ENCODE measurements at places on chromosomes 4 and X. TPM values are rescaled to one million over a fixed set of nuclear protein-coding genes. Genes with fewer than 3 reads are reported as not detected.

- peak overlapping the region; percentile 99 for H3K27ac ChIP-seq
- peaks cover 15% of the 10 kb centered on the region for H3K27me3 ChIP-seq
- H3K4me3 ChIP-seq: peak overlapping the region; percentile 95
- no peaks in the 10 kb centered on the region for H3K36me3 ChIP-seq
Measured at GRCh38 chrX:43654431-43655150, 1.5 kb upstream of the MAOA start.

DNA sequence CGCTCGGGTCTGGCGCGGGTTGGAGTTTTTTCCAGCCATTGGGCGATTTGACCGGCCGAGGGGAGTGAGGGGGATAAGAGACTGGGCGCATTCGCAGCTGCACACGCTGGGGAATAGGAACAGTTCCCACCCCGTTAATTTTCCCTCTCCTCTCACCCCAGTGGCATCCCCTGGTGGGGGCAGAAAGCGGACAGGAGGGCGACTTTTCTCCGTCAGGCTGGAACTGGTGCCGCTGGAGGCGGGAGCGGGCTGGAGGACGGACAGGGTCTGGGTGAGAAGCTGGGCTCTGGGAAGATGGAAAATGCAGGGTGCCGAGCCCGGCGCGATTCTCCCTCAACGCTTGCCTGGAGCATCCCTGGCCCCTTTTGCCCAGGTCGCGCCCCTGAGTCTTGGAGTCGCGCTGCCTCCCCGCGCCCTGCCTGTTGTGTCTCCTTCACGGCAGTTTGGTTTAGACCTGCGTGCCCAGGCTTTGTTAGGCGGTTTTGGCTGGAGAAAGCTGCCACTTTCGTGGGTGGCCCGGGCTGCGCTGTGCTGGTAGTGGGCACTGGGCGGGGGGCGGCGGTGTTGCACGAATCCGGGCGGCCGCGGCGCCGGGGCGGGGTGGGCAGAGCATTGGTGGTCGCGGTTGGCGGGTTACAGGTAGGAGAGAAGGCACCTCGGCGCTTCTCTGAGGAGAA, 2.0 kb downstream of the ADGRL3 start:
- H3K27me3 ChIP-seq: peaks cover 49% of the 10 kb centered on the region
- peaks cover 7% of the 10 kb centered on the region for H3K36me3 ChIP-seq
- H3K27ac ChIP-seq: no peak overlapping the region
- H3K4me1 ChIP-seq: no peaks in the 10 kb centered on the region

STPG2 gene
- total RNA-seq: not detected

FREM3 gene
- total RNA-seq: not detected

- H3K4me3 ChIP-seq: peak overlapping the region; percentile 86
- peaks cover 63% of the 10 kb centered on the region for H3K27me3 ChIP-seq
- H3K27ac ChIP-seq: no peak overlapping the region
- DNase-seq: no peak
Measured at GRCh38 chr4:89837993-89838390, 1.0 kb upstream of the SNCA start.

SPANXB1 gene
- not detected for total RNA-seq

GRCh38 chr4:26055855-26056254, 141.8 kb downstream of the SMIM20 start:
- H3K4me1 ChIP-seq: peaks cover 35% of the 10 kb centered on the region
- H3K27ac ChIP-seq: no peak overlapping the region
- H3K36me3 ChIP-seq: peaks cover 7% of the 10 kb centered on the region
- peaks cover 31% of the 10 kb centered on the region for H3K27me3 ChIP-seq
- DNase-seq: no peak
- H3K4me3 ChIP-seq: no peak overlapping the region

DNA sequence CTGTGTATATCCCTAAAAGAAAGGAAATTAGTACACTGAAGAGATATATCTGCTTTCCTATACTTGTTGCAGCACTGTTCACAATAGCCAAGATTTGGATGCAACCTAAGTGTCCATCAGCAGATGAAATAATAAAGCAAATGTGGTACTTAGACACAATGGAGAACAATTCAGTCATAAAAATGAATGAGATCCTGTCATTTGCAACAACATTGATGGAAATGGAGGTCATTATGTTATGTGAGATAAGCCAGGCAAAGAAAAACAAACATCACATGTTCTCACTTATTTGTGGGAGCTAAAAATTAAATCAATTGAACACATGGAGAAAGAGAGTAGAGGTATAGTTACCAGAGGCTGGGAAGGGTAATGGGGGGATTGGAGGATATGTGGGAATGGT, 611.9 kb downstream of the STPG2 start:
- no peaks in the 10 kb centered on the region for H3K27me3 ChIP-seq
- H3K27ac ChIP-seq: no peak overlapping the region
- DNase-seq: no peak
- H3K36me3 ChIP-seq: peaks cover 3% of the 10 kb centered on the region

DNA sequence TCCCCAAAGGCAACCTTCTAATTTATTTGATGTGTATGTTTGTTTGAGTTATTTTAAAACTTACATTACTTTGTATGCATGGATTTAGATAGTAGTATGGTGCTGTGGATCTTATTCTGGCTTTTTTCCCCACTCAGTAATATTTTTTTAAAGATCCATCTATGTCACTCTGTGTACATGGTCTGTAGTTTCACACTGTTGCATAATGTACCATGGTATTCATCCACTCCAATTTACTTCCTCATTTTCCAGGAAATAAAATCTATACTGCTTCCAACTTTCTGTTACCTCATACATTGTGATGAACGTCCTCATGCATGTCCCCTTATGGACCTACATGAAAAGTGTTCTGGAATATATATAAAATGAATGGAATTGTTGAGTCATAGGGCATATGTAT, 17.6 kb downstream of the ARMCX2 start:
- peaks cover 10% of the 10 kb centered on the region for H3K27me3 ChIP-seq
- DNase-seq: no peak
- H3K4me1 ChIP-seq: no peaks in the 10 kb centered on the region
- H3K27ac ChIP-seq: no peak overlapping the region

HAND2 gene
- total RNA-seq: not detected

- H3K4me3 ChIP-seq: no peak overlapping the region
- peaks cover 36% of the 10 kb centered on the region for H3K27me3 ChIP-seq
- no peaks in the 10 kb centered on the region for H3K4me1 ChIP-seq
- H3K27ac ChIP-seq: no peak overlapping the region
Measured at GRCh38 chrX:153517946-153518834, 748 bp downstream of the ATP2B3 start.

C4orf50 gene
- 0.14 TPM for total RNA-seq

GRCh38 chr4:99436462-99436861, 1.3 kb upstream of the ADH7 start:
- H3K27ac ChIP-seq: no peak overlapping the region
- no peaks in the 10 kb centered on the region for H3K4me1 ChIP-seq
- peaks cover 22% of the 10 kb centered on the region for H3K27me3 ChIP-seq
- H3K36me3 ChIP-seq: no peaks in the 10 kb centered on the region

DNA sequence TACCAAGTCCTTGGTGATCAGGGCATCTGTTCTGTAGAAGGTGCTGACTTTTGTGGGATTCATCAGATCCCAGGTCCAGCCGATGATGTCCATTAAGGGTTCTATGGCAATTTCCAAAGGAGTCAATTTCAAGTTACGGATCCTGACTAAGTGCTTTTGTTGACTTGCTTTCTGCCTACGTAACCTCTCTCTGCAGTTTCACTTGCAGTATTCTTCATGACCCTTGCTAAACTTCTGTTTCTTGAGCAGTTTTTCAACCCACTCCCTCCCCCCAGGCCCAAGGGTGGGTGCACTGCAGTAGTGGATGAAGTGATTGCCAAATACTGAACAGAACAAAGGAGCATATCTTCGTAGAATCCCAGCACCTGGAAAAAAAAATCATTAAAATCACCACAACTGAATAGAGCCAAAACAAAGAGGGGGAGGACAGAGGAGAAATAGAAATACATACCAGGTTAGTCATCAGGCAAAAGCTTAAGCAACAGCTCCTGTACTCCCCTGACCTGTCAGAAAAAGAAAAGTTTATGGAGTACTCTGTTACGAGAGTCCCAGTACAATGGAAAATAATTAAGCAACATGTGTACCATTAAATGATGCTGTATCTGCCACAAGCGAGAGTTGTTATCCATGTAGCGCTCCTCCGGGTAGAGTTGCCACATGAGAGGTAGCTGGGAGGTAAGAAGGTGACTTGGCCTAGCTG, 5.8 kb downstream of the CMC4 start:
- H3K27me3 ChIP-seq: no peaks in the 10 kb centered on the region
- peak overlapping the region; percentile 42 for H3K27ac ChIP-seq
- no peak overlapping the region for H3K4me3 ChIP-seq
- peaks cover 39% of the 10 kb centered on the region for H3K4me1 ChIP-seq

DNA sequence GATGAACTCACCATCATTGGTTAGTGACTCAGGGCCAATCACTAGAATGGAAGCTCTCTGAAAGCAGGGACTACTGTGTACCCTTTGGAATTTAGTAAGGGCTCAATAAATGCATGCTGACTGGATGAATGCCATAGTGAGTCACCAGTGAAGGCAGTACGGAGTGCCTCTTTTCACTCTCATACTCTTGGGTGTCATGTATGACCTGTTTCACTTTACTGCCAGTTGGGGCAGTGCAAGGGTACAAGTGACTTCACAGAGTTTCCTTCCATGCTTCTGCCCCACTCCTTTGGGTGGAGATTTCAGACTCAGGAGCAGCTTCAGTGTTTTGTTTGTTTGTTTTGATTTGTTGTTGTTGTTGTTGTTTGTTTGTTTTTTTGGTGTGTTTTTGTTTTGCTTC, 57.7 kb downstream of the SOX3 start:
- H3K36me3 ChIP-seq: no peaks in the 10 kb centered on the region
- peaks cover 4% of the 10 kb centered on the region for H3K27me3 ChIP-seq
- no peak for DNase-seq
- no peak overlapping the region for H3K27ac ChIP-seq
- H3K4me3 ChIP-seq: no peak overlapping the region
- H3K4me1 ChIP-seq: no peaks in the 10 kb centered on the region

- H3K36me3 ChIP-seq: peaks cover 10% of the 10 kb centered on the region
- H3K27ac ChIP-seq: peak overlapping the region; percentile 66
- DNase-seq: peak; percentile 53
- H3K4me3 ChIP-seq: peak overlapping the region; percentile 53
Measured at GRCh38 chrX:15816886-15817285, 26.6 kb downstream of the ZRSR2 start.

DNA sequence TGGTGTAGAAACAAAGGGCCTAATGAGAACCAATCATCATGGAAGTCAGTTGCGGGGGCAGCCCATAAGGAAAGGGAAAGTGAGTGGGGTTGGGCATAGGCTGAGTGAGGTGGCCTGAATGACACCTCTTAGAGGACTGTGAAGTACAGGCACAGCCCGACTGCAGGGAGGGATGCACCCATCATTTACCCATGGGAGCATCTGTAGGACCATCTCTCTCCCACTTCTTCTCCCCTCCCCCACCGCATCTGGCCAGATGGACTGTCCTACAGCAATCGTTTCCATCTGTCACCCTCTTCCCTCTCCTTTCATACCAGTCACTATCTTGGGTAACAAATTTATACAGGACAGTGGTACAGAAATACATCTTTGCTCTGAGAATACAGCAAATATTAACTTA, 4.2 kb downstream of the STBD1 start:
- H3K4me1 ChIP-seq: peaks cover 3% of the 10 kb centered on the region
- H3K27ac ChIP-seq: no peak overlapping the region
- H3K36me3 ChIP-seq: no peaks in the 10 kb centered on the region

- H3K27ac ChIP-seq: no peak overlapping the region
- no peak for DNase-seq
- H3K4me3 ChIP-seq: no peak overlapping the region
- H3K27me3 ChIP-seq: peaks cover 6% of the 10 kb centered on the region
Measured at GRCh38 chr4:95603393-95603792, 54.6 kb upstream of the UNC5C start.

GLOD5 gene
- not detected for total RNA-seq

- H3K4me3 ChIP-seq: no peak overlapping the region
- no peak overlapping the region for H3K27ac ChIP-seq
- no peak for DNase-seq
- no peaks in the 10 kb centered on the region for H3K27me3 ChIP-seq
- H3K4me1 ChIP-seq: peaks cover 4% of the 10 kb centered on the region
Measured at GRCh38 chr4:1745165-1745564, 23.8 kb downstream of the TACC3 start.

DNA sequence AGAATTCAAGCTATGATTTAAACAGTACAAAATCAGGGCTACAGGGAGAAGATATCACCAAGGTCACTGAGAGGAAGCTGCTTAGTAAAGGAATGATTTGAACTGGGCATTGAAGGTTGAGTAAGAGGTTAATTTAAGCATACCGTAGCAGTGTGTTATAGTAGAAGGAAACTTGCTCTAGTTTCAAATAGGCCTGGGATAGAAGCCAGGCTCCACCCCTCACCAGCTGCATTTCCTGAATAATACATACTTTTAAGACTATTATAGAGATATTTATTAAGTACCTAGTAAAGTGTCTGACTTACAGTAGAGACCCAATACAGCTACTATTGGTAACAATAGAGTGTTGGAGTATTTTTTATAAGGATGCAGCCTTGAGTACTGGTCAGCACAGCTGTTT, 118.0 kb upstream of the GLRA2 start:
- H3K4me3 ChIP-seq: no peak overlapping the region
- H3K36me3 ChIP-seq: no peaks in the 10 kb centered on the region
- H3K27ac ChIP-seq: no peak overlapping the region

CSN2 gene
- not detected for total RNA-seq

GRCh38 chrX:4936315-4936714, 1222.9 kb upstream of the PRKX start:
- no peak overlapping the region for H3K27ac ChIP-seq
- H3K36me3 ChIP-seq: no peaks in the 10 kb centered on the region
- DNase-seq: no peak
- H3K4me1 ChIP-seq: no peaks in the 10 kb centered on the region
- no peaks in the 10 kb centered on the region for H3K27me3 ChIP-seq
- no peak overlapping the region for H3K4me3 ChIP-seq

GRCh38 chrX:107050195-107050709, 50.2 kb upstream of the MORC4 start:
- no peak for DNase-seq
- H3K4me3 ChIP-seq: no peak overlapping the region
- H3K36me3 ChIP-seq: peaks cover under 1% of the 10 kb centered on the region
- no peak overlapping the region for H3K27ac ChIP-seq

SSX2 gene
- not detected for total RNA-seq

P2RY4 gene
- 0.69 TPM for total RNA-seq

USP51 gene
- 2.2 TPM for total RNA-seq

GRCh38 chr4:185309770-185310169, 86.0 kb downstream of the LRP2BP start:
- H3K4me1 ChIP-seq: peaks cover 2% of the 10 kb centered on the region
- H3K4me3 ChIP-seq: no peak overlapping the region
- DNase-seq: no peak
- no peaks in the 10 kb centered on the region for H3K27me3 ChIP-seq
- no peak overlapping the region for H3K27ac ChIP-seq

- H3K4me1 ChIP-seq: no peaks in the 10 kb centered on the region
- H3K27me3 ChIP-seq: no peaks in the 10 kb centered on the region
- H3K4me3 ChIP-seq: no peak overlapping the region
- peaks cover 1% of the 10 kb centered on the region for H3K36me3 ChIP-seq
- H3K27ac ChIP-seq: no peak overlapping the region
Measured at GRCh38 chr4:33270403-33270802, 2550.2 kb downstream of the PCDH7 start.

MAGEA8 gene
- not detected for total RNA-seq

GRCh38 chr4:8688908-8689445, 96.4 kb downstream of the CPZ start:
- DNase-seq: no peak
- H3K27ac ChIP-seq: no peak overlapping the region
- peaks cover 15% of the 10 kb centered on the region for H3K27me3 ChIP-seq
- H3K4me1 ChIP-seq: no peaks in the 10 kb centered on the region
- no peaks in the 10 kb centered on the region for H3K36me3 ChIP-seq

- H3K4me3 ChIP-seq: no peak overlapping the region
- DNase-seq: no peak
- H3K27ac ChIP-seq: no peak overlapping the region
Measured at GRCh38 chr4:86011117-86011516, 348.7 kb downstream of the MAPK10 start.

GRCh38 chr4:22457348-22457747, 58.5 kb downstream of the ADGRA3 start:
- H3K4me1 ChIP-seq: peaks cover 14% of the 10 kb centered on the region
- H3K36me3 ChIP-seq: no peaks in the 10 kb centered on the region
- H3K4me3 ChIP-seq: no peak overlapping the region
- no peaks in the 10 kb centered on the region for H3K27me3 ChIP-seq
- H3K27ac ChIP-seq: no peak overlapping the region
